Thymus (tissue), 14 donors: ENCODE measurements at places on chromosomes 2 and 18.

DNA sequence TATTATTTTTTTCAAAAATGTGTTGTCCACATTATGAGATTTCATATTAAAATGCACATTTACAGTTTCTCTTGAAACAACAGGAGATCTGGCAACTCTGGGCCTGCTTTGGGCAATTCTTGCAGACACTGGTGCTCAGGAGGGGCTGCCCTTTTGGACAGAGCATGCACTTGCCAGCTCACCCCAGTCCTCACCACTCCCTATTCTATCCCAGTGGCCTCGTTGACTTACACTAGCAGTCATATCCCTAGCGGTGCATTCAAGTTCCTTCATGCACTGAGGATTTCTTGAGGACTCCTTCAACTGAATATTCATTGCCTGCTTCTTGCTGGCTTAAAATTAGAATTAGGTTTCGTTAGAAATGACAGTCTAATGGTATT lies 87.9 kb upstream of the FHL2 start:
- DNase-seq, result no peak
- no peaks in the 10 kb centered on the region for H3K4me1 ChIP-seq
- no peaks in the 10 kb centered on the region for H3K27me3 ChIP-seq
- no peak overlapping the region for H3K27ac ChIP-seq
- no peak overlapping the region for H3K4me3 ChIP-seq

DNA sequence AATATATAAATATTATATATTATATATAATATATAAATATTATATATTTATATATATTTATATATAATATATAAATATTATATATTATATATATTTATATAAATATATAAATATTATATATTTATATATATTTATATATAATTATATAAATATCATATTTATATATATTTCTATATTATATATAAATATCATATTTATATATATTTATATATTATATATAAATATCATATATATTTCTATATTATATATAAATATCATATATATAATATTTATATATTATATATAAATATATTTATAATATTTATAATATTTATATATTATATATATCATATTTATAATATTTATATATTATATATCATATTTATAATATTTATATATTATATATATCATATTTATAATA lies 321.4 kb downstream of the CDH2 start:
- H3K27ac ChIP-seq, result no peak overlapping the region
- H3K36me3 ChIP-seq, result no peaks in the 10 kb centered on the region
- no peaks in the 10 kb centered on the region for H3K4me1 ChIP-seq
- no peak for DNase-seq

DNA sequence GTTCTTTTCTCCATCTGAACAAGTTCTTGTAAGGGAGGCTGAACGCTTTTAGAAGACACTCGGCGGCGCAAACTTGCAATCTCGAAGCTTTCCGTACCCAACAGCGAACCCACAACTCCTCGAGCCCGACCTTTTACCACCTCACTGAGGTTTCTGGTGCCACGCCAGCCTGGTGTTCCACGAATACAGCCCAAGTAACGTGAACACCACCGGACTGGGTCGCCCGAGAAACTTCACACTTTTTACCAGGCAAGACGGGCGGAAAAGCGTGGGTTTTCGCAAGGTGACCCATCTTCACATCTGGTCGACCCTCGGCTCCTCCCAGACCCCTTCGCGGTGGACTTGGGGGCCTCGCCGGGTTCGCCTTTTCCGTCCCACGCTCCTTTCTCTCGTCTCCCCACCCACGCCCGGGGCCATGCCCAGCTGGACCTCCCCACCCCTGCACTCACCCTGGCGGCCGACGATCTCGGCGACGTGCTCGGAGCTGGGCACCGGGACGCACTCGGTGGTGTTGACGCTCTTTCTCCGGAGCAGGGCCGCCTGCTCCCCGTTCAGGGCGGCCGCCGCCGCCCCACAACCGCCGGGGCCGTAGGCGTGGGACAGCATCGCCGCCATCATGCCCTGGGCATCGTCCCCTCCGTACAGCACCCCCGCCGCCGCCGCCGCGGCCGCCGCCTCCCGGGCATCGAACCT lies 1.2 kb downstream of the MEX3C start:
- H3K27me3 ChIP-seq, result no peaks in the 10 kb centered on the region
- H3K27ac ChIP-seq, result peak overlapping the region; percentile 92
- no peaks in the 10 kb centered on the region for H3K36me3 ChIP-seq

GRCh38 chr2:230757476-230757875 lies 44.8 kb downstream of the CAB39 start:
- no peak overlapping the region for H3K27ac ChIP-seq
- H3K4me1 ChIP-seq, result no peaks in the 10 kb centered on the region
- no peak overlapping the region for H3K4me3 ChIP-seq
- peaks cover 22% of the 10 kb centered on the region for H3K36me3 ChIP-seq
- H3K27me3 ChIP-seq, result no peaks in the 10 kb centered on the region

DNA sequence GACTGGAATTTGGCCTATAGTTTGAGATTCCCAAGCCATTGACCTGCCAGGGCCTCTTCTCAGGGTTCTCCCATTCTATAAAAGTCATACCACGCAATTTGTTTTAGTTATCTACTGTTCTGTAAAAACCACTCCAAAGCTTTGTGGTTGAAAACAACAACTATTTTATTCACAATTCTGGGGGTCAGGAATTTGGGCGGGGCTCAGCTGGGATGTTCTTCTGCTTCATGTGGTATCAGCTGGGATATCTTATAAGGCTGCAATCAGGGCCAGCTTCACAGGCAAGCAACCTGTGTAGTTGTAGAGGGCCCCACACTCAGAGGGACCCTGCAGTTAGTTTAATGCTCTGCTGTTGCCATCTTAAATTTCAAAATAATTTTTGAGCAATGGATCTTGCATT lies 16.4 kb upstream of the NOTO start:
- H3K4me1 ChIP-seq, result no peaks in the 10 kb centered on the region
- DNase-seq, result no peak
- no peaks in the 10 kb centered on the region for H3K36me3 ChIP-seq

DNA sequence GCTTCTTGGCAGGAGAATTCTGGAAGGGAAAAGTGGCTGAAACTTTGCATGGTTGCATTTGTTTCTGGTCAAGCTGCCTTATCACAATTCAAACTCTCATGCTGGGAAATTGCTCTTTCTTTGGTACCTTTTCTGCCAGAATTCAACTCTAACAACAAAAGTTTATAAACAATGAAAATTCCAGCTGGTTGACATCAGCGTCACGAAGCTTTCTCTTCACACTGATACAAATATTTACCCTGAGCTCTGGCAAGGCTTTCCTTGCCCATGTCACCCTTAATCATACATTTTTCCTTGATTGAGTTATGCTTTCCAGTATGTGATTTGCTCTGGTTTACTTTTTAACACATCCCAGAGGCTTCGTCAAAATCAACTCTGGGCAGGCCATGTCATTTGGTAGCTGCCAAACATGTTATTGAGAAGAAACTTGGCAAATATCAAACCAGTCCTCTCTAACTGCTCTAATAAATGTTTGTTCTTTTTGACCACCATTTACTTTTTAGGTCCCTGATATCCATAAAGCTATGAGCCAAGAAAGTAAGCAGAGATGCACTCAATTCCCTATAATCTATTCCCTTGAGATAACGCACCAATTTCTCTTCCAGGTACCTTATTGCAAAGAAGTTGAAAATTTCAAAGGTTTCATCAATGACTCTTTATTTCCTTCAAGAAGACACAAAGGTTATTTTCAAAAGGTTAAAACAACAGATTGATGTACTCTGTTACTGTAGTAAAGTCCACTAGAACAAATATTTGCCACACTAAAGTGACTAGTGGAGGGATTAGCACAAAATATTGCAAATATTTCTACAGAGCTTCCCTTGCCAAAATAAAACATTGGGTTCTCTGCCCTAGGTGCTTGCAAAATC lies 1241.1 kb upstream of the ZEB2 start:
- H3K27me3 ChIP-seq, result no peaks in the 10 kb centered on the region
- H3K4me1 ChIP-seq, result no peaks in the 10 kb centered on the region
- no peak overlapping the region for H3K27ac ChIP-seq
- no peak for DNase-seq

- no peaks in the 10 kb centered on the region for H3K36me3 ChIP-seq
- H3K4me3 ChIP-seq, result no peak overlapping the region
- H3K27ac ChIP-seq, result peak overlapping the region; percentile 93
These were observed 19.3 kb upstream of the MGAT5 start for GRCh38 chr2:134234535-134234934.

- DNase-seq, result no peak
- H3K27ac ChIP-seq, result no peak overlapping the region
- no peaks in the 10 kb centered on the region for H3K27me3 ChIP-seq
These were observed 84.5 kb downstream of the HIBCH start for GRCh38 chr2:190235101-190235500.

GRCh38 chr2:19349911-19350677 lies 8.3 kb downstream of the OSR1 start:
- no peaks in the 10 kb centered on the region for H3K36me3 ChIP-seq
- H3K4me3 ChIP-seq, result no peak overlapping the region
- H3K4me1 ChIP-seq, result peaks cover 8% of the 10 kb centered on the region
- no peak overlapping the region for H3K27ac ChIP-seq
- DNase-seq, result no peak

DNA sequence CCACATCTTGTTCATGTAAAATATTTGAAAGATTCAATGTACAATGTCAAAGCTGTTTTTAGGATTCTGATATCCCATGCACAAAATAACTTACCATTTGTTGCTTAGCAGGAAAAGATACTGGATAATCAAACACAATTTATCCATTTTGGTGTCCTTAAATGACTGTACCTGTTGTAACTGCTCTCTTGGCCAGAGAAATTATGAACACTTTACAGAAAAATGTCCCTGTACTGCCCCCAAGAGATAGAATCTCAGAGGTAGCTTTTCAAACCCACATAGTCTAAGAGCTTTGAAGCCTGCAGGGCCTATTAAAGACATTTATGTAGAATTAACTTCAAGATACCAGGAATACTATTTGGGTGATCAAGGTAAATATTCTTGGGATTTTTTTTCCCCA lies 12.2 kb upstream of the ME2 start:
- H3K36me3 ChIP-seq, result no peaks in the 10 kb centered on the region
- no peaks in the 10 kb centered on the region for H3K27me3 ChIP-seq
- no peak for DNase-seq
- H3K4me1 ChIP-seq, result no peaks in the 10 kb centered on the region
- no peak overlapping the region for H3K4me3 ChIP-seq

DNA sequence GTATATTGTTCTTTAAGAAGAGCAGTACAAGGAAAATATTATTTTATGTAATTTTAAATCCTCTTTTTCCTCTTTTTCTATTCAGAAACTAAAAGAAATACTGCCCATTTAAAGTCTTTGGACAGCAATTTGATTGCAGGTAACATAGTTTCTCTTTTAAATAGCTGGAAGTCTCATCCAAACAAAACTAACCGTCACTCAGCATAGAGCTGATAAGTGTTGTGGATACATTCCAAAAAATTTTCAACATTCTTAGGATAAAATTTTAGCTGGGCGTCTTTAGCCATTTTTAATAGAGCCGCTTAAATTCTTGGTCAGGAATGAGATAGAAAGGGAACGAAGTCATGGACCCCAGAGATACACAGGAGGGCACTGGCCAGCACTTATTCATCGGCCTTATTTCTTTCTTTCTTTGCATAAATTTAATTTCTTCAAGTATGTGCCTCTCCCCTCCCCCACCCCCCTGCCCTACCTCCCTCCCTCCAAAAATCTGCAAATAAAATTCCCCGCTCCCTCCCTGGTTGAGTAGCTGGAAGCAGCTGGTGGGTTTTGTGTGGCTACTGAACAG lies 81.7 kb downstream of the GBX2 start:
- H3K27me3 ChIP-seq, result no peaks in the 10 kb centered on the region
- H3K4me1 ChIP-seq, result no peaks in the 10 kb centered on the region
- H3K36me3 ChIP-seq, result no peaks in the 10 kb centered on the region
- H3K27ac ChIP-seq, result no peak overlapping the region
- H3K4me3 ChIP-seq, result no peak overlapping the region

DNA sequence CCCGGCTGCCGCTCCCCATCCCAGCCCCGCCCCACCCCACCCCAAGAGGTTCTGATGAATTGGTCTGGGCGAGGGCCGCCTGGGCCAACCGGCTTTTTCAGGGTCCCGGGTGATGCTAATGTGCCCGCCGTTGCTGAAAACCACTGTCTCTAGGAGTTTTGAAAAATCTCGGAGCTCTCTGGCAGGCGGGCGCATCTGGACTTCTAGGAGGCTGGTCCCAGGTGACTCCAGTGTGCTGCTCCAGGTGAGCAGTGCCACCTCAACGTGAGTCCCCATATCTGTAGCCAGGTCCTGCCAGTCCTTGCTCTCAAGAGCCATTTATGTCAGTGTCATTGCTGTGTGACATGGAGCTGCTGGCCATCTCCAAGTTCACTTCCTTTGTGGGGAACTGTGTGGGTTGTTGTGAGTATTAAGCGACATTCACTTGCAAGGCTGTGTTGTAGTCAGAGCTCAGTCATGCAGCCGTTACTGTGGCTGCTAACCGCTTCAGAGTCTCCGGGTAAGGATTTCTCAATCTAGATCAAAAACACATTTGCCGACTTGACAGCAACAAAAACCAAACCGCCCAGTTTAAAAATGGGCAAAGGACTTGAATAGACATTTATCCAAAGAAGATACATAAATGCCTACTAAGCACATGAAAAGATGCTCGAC lies at the start of gene RFX8:
Gene RFX8, minus strand, starts transcription at position 382 of the 654 bp plus-strand sequence. CDS start 8,264 bp downstream, outside the sequence.
- peaks cover 11% of the 10 kb centered on the region for H3K27me3 ChIP-seq
- peak within 1 kb of the TSS; percentile 25 for H3K27ac ChIP-seq
- H3K4me3 ChIP-seq, result peak within 1 kb of the TSS; percentile 62
- peaks cover 9% of the 10 kb centered on the region for H3K4me1 ChIP-seq
- peak; percentile 48 for DNase-seq

- no peak for DNase-seq
- no peak overlapping the region for H3K27ac ChIP-seq
- no peaks in the 10 kb centered on the region for H3K36me3 ChIP-seq
- no peak overlapping the region for H3K4me3 ChIP-seq
These were observed 56.4 kb downstream of the DNER start for GRCh38 chr2:229658004-229658403.

DNA sequence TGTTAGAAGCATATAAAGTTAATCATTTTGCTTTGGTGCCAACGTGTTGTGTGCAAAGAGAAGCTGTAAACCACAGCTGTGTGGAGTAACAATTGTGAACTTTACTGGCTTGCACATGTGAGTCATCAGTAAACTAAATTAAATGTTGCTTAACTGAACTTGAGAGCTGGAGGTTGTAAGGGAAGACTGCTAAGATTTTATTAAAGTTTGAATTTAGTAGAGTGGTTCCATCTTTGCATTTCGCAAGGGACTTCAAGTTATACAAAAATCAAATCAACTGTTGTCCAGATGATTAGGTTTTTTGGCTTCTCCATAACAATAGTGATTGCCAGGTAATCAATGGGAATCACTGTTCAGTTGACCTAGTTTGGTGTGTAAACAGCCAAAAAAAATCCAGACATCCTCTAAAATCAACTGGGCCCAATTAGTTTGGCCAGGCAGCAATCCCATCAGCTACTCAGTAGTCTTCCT lies 247.4 kb downstream of the MYO3B start:
- H3K4me1 ChIP-seq, result no peaks in the 10 kb centered on the region
- H3K27ac ChIP-seq, result no peak overlapping the region
- no peak overlapping the region for H3K4me3 ChIP-seq
- no peaks in the 10 kb centered on the region for H3K36me3 ChIP-seq
- DNase-seq, result no peak

GRCh38 chr2:241109210-241110088 lies 7.4 kb upstream of the MTERF4 start:
- H3K4me1 ChIP-seq, result no peaks in the 10 kb centered on the region
- H3K27me3 ChIP-seq, result no peaks in the 10 kb centered on the region
- peak overlapping the region; percentile 88 for H3K27ac ChIP-seq
